HS-27A (cell line): ENCODE measurements at places on chromosomes 3 and 15.
A peak's percentile ranks its signal among the peaks of the same experiment; 100 is the strongest.

DNA sequence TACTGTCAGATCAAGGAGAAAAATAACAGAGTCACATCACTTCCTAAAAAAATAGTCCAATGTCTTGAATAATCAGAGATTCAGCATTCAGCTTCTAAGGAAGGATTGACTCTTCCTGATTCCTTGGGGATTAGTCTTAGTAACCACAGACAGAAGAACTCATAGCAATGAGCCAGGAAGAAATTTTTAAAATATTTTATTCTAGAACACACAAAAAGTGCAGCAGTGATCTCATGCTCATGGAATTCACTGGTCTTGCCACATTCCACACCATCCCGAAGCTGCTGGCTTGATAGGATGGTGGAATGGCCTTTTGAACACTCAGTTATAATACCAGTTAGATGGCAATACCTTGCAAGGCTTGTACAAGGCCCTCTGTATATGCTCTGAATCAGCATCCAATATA lies 43.0 kb upstream of the ABI3BP start:
- DNase-seq: peak; percentile 97

DNA sequence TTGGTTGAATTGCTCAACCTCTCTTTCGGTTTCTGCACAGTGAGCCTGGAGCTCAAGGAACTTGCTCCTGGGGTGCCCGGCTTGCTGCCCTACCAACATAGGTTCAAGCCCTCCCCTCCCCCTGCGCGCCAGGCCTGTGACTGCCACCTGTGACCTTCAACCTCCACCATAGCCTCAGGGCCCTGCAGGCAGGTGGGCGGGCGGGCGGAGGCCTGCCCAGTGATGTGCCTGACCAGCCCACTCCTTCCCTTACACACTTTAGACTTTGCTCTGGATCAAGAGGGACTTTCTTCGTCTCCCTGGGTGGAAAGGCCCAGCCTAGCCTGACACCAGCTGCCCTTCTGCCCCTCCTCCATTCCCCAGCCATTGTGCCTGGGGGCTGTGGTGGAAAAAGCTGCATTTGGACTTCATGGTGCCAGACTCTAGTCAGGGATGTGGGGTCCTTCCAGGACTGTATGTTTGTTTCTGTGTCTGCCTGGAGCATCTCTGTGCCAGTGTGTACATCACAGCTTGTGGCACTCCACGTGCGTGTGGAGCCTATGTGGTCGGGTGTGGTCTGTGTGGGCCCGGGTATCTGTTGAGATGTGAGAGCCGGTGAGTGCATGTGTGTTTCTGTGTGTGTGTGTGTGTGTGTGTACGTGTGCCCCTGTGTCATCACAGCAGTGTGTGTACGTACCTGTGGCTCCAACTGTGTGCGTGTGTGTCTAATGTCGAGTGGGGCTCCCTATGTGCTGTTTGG lies 9.5 kb downstream of the PRKCD start:
- no peak for DNase-seq

DNA sequence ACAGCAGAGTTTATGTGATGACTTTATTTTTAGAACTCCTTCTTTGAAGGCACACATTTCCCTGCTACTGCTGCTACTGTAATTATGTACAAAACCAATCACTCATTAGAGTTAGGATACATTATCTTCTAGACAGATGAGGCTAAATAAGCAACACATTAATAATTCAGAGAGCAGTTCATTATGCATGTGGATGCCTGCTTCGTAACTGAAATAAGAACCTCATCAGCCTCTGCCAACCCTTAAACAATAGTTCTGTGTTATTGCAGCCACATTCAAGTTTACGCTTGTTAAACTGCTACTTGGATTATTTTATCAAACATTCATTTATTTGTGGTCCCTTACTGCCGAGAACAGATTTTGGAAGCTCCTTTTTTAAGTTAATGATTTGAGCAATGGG lies 52.5 kb upstream of the C15orf61 start:
- no peak for DNase-seq

DNA sequence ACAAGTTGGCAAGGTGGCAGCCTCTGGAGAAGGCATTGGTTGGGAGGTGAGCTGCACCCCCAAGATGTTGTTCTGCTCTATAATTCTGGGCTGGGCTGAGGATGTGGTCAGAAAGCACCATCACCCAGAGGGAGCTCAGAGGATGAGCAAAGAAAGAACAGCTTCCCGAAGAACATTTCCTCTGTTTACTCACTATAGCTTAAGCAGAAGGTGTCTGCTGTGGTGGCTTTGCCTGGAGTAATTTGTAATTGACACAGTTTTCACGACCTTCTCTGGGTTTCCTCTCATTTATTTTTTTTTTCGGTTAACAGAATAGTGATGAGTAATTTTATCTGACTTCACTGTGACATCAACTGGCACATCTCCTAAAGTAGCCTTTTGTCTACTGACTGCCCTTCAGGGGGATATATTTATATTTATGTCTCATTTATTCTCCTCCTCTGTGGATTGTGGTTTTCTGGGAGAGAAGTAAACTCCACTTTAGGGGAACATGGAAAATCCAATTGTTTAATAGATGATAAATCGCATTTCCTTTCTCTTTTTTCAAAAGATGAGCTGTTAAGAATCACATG lies 49.5 kb upstream of the ABHD17C start:
- DNase-seq: no peak

- DNase-seq: no peak
Observed at GRCh38 chr15:88449581-88449980, 17.6 kb downstream of the MRPL46 start.

DNA sequence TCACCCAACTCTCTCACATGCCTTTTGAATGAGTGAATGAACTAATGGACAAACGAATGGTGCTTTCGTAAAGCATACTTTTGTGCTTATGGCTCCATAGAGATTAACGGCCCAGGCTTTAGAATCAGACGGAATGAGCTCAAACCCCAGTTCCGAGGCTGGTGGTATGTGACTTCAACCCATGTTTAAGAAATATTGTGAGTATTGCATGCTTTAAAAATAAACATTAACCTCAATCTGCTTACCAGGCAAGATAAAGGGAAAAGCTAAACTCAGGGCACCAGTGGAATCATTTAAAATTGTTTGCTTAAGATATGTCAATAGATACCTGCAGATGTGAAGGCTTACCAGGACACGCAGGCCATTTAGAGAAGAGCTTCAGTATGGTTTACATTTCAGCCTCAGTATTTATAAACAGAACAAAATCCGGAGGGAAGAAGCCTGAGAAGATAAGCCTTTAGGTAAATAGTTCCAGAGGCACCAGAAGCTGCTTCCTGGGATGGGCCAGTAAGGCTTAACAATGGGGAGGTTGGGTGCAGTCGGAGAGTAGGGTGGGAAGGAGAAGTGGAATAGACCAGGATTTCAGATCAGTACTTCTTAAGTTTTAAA lies 186.4 kb downstream of the ADAMTS9 start:
- no peak for DNase-seq

GRCh38 chr15:90638201-90638691 lies 78.9 kb upstream of the BLM start:
- DNase-seq: no peak

DNA sequence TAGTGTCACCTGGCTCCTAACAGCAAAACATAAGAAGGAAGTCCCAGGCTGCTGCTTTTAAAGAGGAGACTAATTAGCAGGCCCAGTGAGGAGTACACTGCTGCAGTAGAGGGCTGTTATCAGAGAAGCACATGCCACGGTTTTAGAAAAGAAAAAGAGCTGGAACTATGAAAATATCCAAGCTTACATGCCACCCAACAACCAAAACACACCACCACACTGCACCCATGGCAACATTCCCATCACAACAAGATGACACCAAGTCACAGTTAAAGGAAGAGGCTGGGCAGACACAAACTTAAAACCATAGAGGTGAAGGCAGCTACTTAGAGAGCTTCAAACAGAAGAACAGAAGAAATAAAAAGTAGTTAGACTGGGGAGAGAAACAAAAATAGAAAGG lies 37.0 kb downstream of the NPTN start:
- DNase-seq: no peak
